Activated naive CD4-positive, alpha-beta T cell (primary cell): ENCODE measurements at places on chromosomes 7 and 10.

- no peak for DNase-seq
These were observed 22.5 kb upstream of the ENO4 start for GRCh38 chr10:116826803-116827202.

GRCh38 chr10:91298224-91298871, 77.9 kb downstream of the PCGF5 start:
- DNase-seq = peak; percentile 61

DNA sequence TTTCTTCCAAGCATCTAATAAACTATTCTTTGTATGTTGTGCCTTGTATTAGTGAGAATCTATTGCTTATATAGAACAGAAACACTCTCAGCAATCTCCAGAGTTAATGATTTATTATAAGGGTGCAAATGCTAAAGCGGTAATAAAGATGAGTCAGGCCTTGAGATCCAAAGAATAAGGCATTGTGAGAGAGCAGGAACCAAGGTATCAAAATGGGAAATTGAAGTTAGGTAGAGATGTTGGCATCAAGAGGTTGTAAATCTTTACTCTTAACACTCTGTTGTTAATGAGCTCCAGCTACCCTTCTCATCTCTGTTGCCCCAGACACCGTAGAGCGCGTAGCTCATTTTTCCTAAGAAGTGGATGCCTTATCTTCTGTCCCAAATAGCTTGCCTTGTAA, 375.2 kb downstream of the ARL4A start:
- no peak for DNase-seq

DNA sequence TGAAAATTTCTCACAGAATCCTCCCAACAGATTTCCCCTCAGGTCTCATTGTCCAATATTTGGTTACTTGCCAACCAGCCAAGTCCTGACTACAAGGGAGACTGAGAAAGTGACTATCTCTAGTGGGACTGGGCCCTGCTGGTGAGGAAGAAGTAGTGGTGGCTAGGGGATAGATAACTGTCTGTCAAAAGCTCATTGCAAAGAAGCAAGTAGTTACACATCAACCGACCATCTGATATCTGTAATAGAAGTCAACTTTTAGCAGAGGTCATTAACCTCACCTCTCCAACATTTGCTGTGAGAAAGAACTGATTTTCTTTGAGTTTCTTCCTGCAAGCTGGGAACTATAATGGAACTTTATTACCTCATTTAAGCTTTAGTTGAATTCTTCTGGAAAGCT, 15.2 kb downstream of the STAMBPL1 start:
- DNase-seq = no peak

- DNase-seq = no peak
These were observed 24.9 kb upstream of the WDFY4 start for GRCh38 chr10:48659790-48660189.

DNA sequence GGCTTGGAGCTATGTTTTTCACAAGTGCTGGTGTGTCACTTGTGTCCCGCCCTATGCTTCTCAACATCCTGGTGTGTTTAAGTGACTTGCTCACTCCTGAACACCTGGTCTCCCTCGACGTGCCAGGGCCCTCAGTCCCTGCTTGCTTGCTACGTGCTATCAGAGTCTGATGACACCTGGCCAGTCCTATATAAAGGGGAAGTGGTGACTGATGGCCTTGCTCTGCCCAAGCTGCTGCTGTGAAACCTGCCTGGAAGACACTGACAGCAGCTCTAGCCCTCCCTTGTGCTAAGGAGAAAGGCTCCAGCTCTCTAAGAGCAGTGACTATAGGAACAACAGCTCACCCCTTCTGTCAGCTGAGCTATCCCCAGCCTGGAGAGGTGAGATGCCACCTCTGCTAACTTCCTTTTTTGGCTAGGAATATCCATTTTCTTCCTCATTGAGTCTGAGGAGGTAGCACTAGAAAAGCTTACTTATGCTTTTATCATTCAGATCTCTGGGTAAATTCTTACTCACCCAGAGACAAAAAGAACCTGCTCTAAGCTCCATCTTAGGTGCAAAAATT, 77.2 kb upstream of the PLXNA4 start:
- DNase-seq = no peak

GRCh38 chr7:92641921-92642511, 51.8 kb upstream of the FAM133B start:
- DNase-seq = no peak
